GM20000 (cell line): ENCODE measurements at places on chromosomes 11 and 22.

DNA sequence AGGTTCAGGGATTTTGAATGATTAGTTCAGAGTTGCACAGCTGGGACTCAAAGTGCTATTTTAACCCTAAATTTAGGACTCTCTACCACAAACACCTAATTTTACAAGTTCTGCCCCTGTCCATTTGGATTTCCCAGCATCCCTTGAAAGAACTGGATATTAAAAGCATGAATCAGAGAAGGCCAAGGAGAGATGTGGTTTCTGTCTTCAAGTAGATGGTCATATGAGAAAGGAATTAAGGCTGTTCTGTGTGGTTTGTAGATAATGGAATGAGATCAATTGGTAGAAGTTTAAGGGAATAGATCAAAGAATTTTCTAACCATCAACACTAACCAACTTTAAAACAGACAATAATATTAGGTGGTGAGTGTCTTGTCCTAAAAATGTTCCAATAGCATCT lies 106.4 kb upstream of the TENM4 start:
- DNase-seq: no peak

DNA sequence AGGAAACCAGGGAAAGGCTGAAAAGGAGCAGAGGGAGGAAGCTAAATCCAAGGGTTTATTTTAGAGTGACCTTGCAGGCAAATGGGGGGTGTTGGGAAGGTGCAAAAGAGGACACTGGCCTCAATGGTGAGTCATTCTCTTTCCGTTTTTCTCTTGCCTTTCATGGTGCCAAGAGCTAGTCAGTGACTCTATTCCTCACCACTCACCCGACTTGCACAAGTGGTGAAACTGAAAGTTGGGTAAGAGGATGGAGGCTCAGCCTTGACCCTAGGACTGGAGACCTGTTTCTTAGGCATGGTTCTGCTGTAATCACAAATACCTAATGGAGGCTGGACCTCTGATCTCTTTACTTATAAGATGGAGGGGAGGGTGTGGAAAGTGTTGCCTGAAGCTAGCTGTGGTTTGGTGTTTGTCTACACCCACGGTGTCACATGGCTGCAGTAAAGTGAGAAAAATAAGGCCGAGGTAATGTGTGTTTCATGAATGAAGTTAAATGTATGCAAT lies 67.3 kb upstream of the CREB3L1 start:
- DNase-seq: peak; percentile 27

DNA sequence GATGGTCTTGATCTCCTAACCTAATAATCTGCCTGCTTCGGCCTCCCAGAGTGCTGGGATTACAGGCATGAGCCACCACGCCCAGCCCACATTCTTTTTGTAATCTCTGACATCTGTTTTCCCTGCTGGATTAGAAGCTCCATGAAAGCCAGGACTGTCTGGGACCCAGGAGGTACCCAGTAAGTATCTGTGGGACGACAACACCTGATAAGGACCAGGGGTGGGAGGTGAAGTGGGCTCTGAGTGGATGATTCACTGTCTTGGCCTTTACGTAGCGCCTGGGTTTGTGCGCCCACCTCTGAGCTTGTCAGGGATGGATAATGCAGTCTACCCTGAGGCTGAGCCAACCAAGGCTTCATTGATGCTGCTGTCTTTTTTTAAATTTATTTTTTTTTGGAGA lies 118.8 kb downstream of the ABTB2 start:
- no peak for DNase-seq

DNA sequence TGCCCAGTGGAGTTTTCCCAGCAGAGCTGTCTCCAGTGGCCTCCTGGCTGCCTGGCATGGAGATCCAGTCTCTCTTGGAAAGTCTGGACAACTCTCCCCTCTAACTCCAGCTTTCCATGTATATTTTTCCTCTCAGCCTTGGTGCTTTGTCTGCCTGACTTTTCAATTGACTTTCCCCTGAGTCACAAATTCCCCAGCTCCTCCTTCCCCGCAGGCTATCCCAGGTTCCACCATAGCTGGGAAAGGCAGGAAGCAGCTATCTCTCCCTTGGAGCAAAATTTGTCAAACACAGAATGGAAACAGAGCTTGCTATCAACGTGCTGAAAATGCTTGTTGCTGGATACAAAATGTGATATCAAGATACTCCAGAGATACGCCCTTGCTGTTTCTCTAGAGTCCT lies 384.8 kb downstream of the TMEM135 start:
- no peak for DNase-seq

DNA sequence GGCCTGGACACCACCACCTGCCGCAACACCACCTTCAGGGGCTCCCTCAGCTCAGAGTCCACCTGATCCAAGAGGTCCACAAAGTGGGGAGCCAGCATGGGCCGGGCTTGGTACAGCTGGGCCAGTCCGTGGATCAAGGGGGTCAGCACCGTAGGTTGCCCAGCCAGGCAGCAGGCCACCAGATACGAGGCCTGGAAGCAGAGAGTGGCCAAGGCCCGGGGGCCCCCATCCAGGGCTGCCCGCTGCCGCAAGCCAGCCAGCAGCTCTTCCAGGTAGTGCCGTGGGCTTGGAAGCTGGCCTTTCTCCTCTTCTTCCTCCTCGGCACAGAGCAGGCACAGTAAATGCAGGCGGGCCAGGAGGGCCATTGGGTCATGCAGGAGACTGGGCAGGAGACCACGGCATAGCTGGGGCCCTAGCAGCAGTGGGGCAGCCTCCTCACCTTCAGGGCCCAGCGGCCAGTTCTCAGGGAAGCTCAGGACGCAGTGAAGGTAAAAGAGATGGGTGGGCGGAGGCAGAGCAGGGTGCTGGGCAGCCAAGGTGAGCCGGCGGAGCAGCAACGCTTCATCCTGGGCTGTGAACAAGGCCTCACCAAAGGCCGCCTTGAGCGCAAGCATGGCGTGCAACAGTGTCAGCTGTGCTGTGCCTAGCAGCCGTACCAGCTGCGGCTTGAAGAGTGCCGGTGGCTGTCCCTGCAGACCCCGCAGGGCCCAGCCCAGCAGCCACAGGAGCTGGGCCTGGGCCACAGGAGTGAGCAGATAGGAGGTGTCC lies 1.7 kb downstream of the AP5B1 start:
- no peak for DNase-seq

DNA sequence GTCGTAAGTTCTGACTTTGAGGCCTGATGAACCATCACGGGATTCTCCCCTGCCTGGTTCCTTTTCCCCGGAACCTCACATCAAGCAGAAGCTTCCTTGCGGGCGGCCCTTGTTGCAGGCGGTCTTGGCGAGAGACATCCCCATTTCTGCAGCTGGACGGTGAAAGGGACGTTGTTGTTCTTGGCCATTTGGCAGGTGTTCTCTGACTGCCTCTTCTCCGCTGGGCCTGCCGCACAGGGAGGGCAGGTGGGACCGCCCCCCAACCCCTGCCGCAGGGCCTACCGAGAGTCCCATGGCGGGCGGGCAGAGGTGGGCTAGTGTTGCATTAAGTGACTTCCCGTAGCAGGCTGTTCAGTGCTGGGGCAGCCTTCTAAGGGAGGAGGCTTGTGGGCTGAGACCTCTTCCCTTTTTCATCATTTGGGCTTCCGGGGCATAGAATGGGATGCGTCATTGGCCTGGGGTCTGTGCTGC lies 26.9 kb upstream of the GRAMD4 start:
- DNase-seq: peak; percentile 66

GRCh38 chr11:17350455-17351171 lies 987 bp upstream of the NCR3LG1 start:
- no peak for DNase-seq

GRCh38 chr11:15944460-15944859 lies 411.9 kb downstream of the SOX6 start:
- no peak for DNase-seq

DNA sequence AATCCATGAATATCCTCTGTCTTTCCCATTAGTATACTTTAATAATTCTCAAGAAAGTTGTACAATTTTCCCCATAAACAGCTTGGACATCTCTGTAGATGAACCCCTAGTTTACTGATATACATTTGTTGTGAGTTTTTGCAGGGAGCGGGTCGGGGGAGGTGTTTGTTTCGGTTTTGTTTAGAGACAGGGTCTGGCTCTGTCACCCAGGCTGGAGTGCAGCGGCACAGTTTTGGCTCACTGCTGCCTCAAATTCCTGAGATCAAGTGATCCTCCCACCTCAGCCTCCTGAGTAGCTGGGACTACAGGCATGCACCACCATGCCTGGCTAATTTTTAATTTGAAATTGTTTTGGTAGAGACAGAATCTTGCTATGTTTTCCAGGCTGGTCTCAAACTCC lies 57.6 kb downstream of the IGLL5 start:
- DNase-seq: no peak

GRCh38 chr22:35517207-35517606 lies 23.4 kb upstream of the RASD2 start:
- DNase-seq: no peak

GRCh38 chr11:122505304-122506006 lies 150.1 kb upstream of the UBASH3B start:
- peak; percentile 59 for DNase-seq

GRCh38 chr11:120880498-120881175 lies 143.3 kb upstream of the TBCEL start:
- no peak for DNase-seq

GRCh38 chr22:37020192-37020479 lies 594 bp downstream of the MPST start:
- no peak for DNase-seq

- no peak for DNase-seq
Measured at GRCh38 chr11:119573858-119574257, 150.9 kb upstream of the THY1 start.

- peak; percentile 8 for DNase-seq
Measured at GRCh38 chr11:100984668-100985067, 144.9 kb downstream of the PGR start.

DNA sequence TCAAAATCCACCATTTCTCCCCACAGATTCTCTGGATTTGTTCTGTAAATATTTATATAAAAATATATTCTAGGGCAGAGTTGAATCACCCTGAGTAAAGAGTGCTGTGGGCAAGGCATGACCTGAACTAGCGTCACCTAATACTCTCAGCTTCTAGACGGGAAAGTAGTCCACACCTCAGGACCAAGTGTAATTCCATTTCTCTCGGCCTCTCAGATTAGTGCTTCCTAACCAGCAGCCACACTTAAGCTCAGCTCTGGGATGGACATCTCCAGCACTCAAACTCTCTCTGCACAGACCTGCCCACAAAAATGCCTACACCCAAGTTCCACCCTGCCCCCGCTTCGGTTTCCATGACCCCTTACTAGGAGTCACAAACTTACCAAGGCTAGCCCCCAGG lies 5.3 kb downstream of the SPTBN2 start:
- no peak for DNase-seq

DNA sequence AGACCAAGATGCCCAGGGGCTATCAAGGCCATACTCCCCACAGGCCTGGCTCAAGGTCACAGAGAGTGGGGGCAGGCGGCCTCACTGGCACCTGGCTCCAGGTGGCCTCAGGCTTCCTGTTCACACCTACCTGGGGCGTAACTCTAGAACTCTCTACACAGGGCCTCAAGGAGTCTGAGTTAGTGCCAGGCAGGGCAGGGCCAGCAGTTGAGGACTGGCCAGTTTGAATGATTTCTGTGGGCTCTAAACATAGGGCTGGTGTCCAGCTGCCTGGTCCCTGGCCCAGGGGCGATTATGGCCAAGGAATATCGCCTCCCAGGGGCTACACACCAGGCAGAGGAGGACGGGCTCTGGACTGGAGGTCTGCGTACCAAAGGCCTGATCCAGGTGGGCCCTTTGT lies 79.2 kb downstream of the WNT7B start:
- DNase-seq: no peak

- no peak for DNase-seq
Measured at GRCh38 chr22:25364736-25365241, 145.3 kb downstream of the CRYBB2 start.

GRCh38 chr11:68090706-68091105 lies 30.5 kb downstream of the CHKA start:
- peak; percentile 41 for DNase-seq

DNA sequence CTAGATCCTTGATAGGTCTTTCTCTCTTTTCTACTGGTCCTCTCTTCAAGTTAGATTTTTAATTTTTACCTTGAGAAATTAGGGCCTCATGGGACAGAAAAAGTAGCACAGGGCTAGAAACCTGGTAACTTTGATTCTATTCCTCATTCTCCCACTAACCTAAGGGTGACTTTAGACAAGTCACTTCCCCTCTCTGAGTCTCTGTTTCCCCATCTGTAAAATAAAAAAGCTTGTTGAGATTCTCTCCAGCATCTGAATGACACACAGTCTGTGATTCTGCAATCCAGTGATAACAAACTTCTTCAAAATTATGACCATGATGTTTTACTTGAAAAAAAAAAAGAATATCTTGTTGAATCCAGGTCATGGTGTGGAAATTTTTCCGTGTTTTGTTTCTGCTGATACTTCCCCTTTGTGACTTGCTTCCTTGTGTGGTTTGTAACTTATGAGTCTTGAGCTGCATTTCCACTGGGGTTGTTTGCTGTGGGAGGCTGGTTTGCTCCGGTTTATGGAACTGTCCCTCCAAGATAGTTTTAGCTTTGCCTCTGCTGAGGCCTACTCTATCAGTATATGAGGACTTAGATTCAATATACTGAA lies 9.8 kb upstream of the MPEG1 start:
- no peak for DNase-seq

- DNase-seq: no peak
Measured at GRCh38 chr11:89456681-89457080, 34.5 kb downstream of the NOX4 start.

- peak; percentile 45 for DNase-seq
Measured at GRCh38 chr11:95231881-95232605, 1.0 kb upstream of the SESN3 start.

DNA sequence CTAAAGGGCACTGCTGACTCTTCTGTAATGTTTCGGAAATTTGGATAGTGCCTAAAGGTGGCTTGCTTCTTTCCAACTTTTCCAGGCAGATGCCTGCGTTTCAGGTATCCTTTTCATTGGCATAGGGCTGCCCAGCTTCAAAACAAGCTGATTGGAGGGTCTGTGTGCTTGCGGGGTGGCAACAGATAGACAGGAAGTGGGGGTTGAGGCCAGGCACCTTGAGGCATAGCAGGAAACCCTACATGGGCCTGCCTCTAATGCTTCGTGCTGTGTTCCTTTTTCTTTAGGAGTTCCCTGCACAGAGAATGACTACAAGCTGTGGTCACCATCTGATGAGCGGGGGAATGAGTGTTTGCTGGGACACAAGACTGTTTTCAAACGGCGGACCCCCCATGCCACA lies 92.2 kb upstream of the SORL1-AS1 start:
- no peak for DNase-seq

DNA sequence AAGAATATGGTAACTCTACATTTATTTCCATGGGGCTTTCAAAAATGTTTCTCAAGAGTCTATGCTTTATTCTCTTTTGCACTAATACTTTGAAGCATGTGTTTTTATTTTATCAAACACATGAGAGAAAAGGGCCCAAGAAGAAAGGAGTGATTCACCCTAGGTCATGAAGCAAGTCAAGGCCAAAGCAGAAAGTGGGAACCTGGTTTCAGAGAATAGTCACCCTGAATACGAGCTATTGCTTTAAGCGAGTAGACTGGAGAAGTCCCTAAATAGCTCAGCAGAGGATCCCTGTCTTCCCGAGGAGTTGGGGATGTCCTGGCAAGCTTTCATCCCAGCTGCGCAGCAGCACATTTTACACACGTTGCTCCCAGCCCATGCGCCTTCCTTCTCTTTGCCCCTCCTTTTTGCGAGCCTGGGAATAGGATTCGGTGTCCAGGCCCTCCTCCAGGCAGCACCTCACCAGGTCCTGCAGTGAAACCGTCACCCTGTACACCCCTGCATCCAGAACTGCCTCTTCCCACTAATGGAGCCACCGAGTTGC lies 19.1 kb downstream of the MPEG1 start:
- no peak for DNase-seq
